ENCODE measurements at places on chromosomes 6 and 20.

DNA sequence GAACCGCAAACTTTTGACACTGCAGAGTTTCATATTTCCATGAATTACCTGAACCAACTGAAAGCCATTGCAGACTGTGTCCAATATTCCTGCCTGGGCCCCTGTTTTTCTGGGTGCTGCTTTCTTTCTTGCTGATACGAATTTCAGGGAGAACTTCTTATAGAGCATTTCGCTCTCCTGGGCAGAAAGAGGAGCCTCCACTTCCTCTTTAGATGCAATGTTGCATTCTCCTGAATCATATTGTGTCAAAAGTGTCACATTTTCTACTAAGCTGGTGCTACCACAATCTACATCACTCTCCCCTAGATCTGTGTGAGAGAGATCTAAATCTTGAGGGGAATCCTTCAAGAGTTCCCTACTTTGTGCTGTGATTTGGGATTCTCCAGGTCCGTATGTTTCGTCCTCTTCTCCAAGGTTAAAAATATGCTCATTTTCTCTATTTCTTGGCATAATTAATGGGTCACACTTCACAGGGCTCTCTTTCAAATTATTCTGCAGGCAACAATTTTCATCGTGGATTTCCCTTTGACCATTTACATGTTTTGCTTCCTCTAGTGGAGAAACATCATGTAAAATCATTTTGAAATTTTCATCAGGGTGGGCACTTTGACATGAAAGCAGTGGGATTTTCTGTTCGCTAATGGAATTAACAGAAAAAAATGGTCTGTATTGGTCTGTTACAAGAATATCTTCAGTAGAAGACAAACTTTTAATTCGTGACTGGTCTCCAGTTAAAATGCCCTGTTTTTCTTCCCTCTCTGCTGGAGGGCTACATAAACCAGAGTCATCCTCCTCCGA lies 102.3 kb downstream of the DST start:
- DNase-seq: no peak

DNA sequence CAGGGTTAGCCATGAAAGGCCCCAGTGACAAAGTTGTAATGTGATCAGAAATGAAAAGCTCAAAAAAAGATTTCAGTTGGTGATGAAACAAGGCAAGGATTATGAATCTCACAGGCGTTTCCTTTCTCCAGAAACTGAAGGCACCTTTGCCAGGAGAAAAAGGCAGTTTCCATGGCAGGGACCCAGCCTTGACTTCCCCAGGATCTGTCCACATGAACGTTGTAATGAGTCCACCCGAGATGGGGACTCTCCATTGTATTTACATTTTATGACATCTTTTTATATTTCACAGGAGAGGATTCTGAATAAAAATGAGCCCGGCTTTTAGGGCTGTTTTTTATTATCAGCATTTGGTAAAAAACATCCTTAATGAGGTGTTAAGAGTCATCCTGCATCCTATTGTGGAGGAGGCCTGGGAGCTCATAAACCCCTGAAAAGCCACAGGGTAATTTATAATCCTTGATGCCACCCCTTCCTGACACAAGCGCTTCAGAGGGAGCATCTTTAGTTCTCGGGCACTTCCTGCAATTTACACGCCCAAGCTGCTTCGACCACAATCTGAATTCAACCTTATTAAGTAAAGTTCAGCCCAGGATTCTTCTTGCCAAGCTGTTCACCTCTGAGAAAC lies 74.1 kb upstream of the SALL4 start:
- no peak for DNase-seq

DNA sequence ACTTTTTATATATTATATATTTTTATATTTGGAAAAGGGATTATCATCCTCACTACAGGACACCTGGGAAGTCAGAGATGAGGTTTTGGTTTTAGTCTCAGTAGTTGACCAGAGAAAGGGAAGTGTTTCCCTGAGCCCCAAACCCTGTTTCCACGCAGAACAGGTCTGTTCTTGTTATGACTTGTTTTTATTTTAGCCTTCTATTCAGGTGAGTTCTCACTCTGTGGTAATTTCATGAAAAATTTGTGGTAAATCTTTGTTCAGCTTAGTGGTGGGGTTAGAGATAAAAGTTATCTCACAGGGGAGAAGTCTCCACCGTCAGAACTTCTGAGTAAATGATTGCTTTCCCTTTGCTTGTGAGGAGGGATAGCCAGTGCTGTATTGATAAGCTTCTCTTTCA lies 224.9 kb downstream of the FARS2 start:
- no peak for DNase-seq

- no peak for DNase-seq
These were observed 17.2 kb downstream of the BFSP1 start for GRCh38 chr20:17513939-17514338.

- no peak for DNase-seq
These were observed 17.0 kb downstream of the PCK1 start for GRCh38 chr20:57577679-57578475.

DNA sequence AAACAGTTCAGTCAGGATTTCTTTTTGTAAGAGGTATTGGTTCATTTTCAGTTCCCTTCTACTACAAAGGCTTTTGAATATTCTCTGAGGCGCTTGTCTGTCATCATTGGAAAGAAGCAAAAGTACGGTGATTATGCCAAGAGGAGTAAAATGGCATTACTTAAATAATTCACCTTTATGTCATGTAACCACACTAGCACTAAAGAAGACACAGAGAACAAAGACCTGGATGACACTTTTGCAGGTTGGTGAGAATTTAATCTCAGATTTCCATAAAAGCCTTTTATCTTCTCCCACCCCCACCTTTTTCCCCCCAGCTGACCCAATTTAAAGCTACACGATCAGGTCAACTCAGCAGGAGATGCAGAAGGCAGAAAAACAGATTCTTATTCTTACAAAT lies 451.8 kb downstream of the HACE1 start:
- no peak for DNase-seq
